Activated CD4-positive, alpha-beta T cell treated with anti-CD3 and anti-CD28 coated beads for 1 hour (primary cell): ENCODE measurements at places on chromosomes 2 and 18.

DNA sequence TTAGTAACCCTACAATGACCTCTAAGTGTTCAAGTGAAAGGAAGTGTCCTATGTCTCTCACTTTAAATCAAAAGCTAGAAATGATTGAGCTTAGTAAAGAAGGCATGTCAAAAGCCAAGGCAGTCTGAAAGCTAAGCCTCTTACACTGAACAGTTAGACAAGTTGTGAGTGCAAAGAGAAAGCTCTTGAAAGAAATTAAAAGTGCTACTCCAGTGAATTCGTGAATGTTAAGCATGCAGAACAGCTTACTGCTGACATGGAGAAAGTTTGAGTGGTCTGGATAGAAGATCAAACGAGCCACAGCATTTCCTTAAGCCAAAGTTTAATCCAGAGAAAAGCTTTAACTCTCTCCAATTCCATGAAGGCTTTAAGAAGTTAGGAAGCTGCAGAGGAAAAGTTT lies 373.7 kb downstream of the NR4A2 start:
- no peak for DNase-seq

DNA sequence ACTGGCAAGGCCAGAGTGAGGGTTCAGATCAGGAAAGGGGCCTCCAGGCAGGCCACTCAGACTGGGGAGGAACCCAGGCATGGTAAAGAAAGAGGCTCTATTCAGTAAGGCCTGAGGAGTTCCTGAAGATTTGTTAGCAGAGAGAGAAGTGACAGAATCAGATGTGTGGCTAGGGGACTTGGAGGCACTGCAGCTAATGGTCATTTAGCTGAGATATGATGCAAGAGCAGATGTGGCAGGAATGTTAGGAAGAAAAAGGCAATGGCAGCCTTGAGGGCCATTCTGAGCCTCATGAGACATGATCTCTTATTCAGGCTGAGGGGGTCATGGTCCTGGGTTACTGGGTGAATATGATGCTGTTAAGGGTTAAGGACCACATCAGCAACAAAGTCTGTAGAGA lies 73.4 kb downstream of the CCDC93 start:
- DNase-seq = no peak

- no peak for DNase-seq
Observed at GRCh38 chr18:12255626-12256026, 1.5 kb downstream of the CIDEA start.

DNA sequence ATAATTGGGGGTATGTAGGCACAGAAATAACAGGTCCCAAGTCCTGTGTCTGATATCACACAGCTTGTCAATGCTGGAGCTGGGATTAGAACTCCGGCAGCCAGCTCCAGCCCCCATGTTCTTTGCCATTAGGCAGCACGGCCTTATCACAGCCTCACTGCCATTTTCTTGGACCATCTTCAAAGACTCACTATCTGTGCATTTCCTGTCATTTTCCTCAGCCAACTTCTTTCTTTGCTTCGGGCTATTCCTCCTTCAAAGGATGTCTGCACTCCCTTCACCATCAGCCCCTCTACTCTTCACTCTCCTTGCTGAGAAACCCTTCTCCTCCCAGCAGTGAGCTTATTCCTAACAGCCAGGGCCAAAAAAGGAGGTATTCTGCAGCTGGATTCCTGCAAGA lies 139.6 kb downstream of the GALNT14 start:
- no peak for DNase-seq

DNA sequence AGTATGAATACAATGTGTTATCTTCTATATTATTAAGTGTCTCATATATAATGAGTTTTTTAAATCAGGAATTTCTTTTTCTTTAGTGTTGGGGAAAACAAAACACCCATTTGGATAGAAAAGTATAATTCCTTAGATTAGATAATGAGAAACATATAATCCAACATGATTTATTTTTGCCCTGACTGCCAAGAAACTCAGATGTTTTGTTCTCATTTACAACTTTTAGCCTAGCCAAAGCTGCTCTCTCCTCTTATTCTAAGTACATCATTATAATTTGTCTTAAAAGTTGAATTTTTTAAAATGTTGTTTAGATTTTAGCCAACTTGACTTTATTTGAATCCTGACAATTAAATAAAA lies 68.6 kb downstream of the SLC40A1 start:
- DNase-seq = no peak

DNA sequence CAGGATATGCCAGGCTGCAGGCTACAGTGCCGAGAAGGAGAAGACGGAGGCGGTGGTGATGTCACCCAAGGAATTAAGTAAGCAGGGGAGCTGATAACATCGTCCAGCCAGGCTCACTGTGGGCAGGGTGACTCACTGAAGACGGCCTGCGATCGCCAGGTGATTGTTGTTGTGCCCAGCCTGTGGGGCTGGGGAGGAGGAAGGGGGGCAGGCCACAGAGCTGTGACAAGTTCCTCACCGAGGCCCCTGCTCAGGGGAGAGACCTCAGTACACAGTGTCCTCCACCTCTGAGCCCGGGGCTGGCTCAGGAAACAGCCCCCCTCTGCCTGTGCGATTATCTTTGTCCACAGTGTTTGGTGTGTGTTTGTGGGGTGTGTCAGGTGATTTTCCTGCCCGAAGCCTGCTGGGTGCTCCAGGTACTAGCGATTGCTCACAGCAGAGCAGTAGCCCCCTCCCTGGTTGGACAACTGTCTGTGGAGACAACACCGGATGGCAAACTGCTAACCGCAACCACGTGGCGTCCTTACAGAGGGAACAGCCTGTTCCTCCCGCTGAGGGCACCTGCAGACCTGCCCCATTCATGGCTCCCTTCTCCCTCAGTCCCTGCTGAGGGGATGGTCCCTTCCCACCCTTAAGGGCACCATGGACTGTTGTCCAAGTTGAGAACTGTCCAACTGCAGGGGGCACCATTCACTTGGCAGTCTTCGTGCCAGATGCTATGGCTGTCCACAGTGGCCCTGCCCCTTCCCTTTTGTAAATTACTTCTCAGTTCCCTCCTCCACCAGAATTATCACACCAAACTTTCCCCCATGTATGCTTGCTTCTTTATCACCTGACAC lies 95.1 kb downstream of the ZFP36L2 start:
- DNase-seq = peak; percentile 59

DNA sequence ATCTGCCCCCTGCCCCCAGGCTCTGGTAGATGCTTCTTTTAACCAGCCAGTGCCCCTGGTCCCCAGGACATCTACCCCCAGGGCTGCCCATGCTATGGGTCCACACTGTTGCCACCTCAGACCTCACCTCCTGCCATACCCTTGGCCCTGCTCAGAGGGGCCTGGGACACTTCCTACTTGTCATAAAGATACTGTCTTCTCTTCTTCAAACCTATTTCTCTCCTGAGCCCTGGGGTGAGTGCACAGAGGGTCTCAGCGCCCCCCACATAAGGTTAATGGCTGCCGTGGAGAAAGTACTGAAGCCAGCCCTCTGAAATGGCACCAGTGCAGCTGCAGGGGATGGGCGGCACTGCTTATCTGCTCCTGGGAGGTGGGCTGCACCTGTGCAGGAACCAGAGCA lies 77.6 kb upstream of the MGAT4A start:
- no peak for DNase-seq

DNA sequence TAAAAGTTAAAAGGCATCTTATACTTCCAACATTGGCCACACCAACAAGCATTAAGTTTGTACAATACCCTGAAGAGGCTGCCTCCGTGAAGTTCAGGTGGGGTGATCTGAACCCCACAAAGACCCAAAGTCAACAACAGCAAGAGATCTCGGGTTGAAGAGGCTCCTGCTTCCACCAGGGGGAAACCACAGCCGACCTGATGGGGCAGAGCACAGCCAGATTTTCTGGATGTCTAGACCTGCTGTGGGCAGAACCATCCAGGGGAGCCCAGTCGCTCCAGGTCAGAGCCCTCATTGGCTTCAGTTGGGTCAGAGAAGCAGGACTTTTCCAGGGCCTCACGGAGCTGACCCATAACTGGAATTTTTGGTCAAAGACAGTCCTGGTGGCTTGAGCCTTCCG lies 66.5 kb upstream of the ACKR3 start:
- DNase-seq = no peak

GRCh38 chr2:168211664-168212163 lies 35.7 kb downstream of the STK39 start:
- DNase-seq = no peak

DNA sequence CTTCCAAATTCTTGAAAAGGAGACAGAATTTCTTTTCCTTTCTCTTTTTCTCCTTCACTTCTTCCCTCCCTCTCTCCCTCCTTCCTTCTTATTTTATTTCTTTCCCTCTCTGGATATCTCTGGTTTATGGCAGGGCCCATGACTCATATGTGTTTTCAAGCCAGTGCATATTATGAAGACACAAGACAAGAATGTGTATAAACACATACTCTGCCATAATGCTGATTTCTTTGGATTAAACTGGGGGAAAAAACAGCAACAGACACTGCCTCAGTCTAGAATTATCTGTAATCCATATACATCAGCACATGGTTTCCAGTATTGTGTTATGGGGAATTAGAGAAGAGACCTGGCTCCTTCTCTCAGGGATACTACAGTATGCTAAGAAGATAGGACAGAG lies 82.8 kb upstream of the CPO start:
- no peak for DNase-seq

- DNase-seq = no peak
Observed at GRCh38 chr18:22394428-22394827, 23.3 kb downstream of the CTAGE1 start.

GRCh38 chr2:98078701-98079100 lies 8.3 kb upstream of the VWA3B start:
- DNase-seq = no peak

GRCh38 chr2:228845162-228845925 lies 425.7 kb downstream of the PID1 start:
- no peak for DNase-seq

GRCh38 chr18:9653390-9653789 lies 39.0 kb upstream of the PPP4R1 start:
- no peak for DNase-seq

- no peak for DNase-seq
Observed at GRCh38 chr2:28327956-28328922, 64.4 kb upstream of the FOSL2 start.

- peak; percentile 59 for DNase-seq
Observed at GRCh38 chr2:136135921-136136906, 18.3 kb upstream of the CXCR4 start.

GRCh38 chr2:110994250-110994961 lies 126.3 kb upstream of the BCL2L11 start:
- DNase-seq = no peak

GRCh38 chr18:80129672-80130367 lies 20.8 kb downstream of the ADNP2 start:
- DNase-seq = no peak

DNA sequence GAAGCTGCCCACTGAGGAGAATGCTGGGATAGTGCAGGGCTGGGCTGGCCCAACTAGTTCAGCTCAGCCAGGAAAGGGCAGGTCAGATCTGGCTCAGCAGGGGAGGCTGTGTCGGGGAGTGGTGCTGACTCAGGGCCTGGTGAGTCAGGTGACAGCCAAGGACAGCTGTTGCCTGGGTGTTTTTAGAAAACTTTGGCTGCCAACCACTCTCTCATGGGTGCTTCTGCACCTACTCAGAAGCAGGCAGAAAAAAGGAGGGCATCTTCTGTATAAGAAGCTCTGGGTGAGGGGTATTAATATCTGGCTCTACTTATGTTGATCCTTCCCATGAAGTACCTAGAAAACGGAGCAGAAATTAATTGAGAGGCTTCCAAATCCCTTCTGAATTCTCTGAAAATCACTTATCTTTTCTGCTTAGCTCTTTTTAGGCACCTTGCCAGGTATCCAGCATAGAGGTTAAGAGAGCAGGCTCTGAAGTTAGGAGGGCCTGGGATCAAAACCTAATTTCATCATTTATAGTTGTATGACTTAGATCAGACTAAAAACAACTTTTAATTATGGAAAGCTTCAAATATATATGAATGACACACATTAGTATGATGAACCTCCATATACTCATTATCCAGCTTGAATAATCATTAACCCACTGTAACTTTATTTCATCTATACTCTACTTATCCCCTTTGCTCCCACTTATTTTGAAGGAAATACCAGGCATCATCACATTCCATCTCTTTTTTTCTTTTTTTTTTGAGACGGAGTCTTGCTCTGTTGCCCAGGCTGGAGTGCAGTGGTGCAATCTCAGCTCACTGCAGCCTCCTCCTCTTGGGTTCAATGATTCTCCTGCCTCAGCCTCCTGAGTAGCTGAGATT lies 15.5 kb upstream of the RAB10 start:
- no peak for DNase-seq

GRCh38 chr2:199933466-199933865 lies 21.8 kb downstream of the TYW5 start:
- no peak for DNase-seq

GRCh38 chr2:555164-555922 lies 121.9 kb downstream of the TMEM18 start:
- no peak for DNase-seq

GRCh38 chr2:183267148-183267827 lies 143.0 kb downstream of the NUP35 start:
- DNase-seq = no peak

GRCh38 chr18:32595832-32596231 lies 125.2 kb upstream of the GAREM1 start:
- DNase-seq = no peak

DNA sequence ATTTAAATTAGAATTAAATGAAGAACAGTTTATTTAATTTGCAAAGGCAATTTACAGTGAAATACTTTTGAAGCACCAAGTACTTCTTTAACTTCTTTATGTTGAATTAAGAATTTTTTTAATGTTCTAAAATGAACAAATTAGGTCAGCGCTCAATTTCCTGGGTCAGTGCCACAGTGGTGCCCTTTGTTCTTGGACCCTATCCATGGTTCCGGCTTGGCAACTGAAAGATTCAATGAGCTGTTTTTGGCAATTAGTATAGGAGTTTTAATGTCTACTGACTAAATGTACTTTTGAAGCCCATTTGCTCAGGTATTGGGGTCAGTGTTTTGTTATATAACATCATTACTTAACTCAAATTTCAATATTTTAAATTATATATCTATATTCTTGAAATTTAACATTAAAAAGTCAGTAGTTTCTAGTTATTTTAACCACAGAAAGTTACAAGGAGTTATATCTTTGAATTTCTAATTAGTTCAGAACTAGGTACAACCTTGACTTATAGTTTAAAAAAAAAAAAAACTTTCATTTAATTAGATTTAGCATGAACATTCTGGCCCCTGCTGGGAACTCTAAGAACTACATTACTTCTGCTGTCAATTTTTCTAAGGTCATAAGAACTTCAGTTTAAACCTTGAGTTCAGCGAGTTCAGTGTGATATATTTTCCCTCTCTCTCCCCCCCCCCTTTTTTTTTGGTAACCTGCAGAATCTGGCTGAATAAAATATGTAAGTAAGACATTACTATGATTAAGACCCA lies 7.6 kb upstream of the MSTN start:
- no peak for DNase-seq

- DNase-seq = no peak
Observed at GRCh38 chr2:70479816-70480215, 73.8 kb downstream of the TGFA start.

DNA sequence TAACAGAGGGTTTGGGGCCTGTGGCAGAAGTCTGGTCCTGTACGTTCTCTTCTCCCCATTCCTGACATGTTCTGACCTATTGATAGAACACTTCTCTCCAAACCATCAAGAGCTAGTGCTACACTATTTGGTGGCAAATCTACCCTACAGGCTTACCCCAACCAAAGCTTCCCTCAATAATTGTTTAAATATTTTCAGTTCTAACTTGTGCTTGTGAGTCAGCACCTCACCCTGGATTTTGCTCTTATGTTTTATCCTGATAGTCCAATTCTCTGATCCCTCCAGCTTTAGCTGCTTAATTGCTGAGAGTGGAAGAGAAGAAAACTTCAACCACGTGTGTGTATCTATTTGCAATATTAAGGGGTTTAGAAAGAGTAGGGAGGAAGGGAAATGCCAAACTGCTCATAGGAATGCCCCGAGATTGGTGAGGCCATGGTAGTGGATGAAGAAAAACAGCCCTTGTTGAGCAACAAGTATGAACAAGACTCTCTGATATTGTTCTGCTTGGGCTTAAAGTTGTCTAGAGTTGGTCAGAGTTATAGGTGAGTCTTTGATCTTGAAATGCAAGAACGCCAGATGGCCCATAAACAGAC lies 67.8 kb upstream of the PARD3B start:
- DNase-seq = no peak
